Thymus (tissue), 14 donors: ENCODE measurements at places on chromosomes 6 and 20. TPM values are rescaled to one million over a fixed set of nuclear protein-coding genes. Genes with fewer than 3 reads are reported as not detected.

DNA sequence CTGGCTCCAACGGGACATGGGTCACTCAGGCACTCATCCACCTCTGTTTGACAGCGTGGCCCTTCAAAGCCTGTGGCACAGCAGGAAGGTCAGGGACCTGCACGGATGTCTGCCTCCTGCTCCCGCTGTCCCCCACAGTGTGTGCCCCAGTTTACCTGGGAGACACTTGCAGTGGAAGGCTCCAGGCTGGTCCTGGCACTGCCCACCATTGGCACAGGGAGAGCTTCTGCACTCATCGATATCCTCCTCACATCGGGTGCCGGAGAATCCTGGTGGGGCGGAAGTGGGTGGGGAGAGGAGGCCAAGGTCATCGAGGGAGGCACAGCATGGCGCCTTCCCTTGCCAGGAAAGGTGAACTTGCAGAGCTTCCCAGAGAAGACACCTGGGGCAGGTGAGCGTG lies 6.9 kb downstream of the NOTCH4 start:
- no peak for DNase-seq

Gene AKIRIN2
- polyA plus RNA-seq, result 56.6 TPM

DNA sequence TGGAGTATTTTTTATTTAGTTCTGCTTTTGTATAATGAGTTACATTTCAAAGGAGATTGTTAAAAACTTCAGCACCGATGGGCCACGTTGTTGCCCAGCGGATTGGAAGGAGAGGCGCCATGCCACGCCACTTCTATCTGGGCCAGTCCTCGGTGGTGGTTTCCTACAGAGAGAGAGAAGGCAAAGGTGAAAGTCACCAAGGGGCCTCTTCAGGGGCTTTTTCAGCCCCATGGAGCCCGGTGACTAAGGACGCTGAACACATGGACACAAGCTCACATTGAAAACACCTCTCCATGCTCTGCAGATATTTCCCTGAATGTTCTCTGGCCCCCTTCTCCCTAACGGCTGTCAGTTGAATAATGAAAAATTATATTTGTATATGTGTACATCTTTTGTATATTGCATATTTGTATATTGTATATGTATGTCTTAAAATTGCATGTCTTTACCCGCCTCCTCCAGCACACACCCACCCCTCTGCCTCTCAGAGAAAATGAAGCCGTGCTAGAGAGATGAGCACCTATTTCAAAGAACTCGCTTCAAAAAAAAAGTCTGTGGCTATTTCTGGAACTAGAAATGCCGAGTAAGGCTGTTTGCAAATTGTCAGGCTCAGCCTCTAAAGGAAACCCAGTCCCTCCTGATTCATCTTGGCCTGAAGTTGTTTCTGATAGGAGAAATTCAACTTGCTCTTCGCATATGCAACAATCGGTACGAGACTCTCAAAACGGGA lies 91.9 kb upstream of the CDH4 start:
- DNase-seq, result no peak

GRCh38 chr6:130675072-130675471 lies 152.1 kb upstream of the SMLR1 start:
- no peak for DNase-seq

DNA sequence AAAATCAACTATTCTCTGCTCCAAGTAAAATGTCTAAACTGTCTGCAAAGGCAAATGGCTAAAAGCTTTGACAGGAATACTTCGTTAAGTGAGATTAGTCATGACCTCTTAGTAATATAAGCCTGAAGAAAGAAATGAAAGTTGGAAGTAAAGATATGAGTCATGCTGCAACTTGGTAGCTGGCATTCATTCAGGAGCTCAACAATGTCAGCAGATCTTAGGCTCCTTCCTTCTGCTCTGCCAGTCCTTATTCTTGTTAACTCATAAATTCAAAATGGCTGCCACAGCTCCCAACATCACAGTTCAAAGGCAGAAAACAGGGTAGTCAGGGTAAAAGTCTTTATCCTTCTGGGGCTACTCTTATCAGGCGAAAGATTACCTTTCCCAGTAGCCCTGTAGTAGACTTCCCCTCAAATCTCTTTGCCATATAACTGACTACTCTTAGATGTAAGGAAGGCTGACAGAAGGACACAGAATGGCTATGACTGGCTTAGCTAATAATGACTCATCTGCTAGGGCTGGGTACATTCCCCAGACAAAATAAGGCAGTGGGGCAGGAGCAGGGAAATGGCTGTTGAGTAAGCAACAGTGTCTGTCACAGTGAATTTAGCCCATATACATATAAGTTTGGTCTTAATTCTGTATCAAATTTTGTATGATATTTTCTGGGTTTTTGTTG lies 24.4 kb upstream of the C6orf62 start:
- peak; percentile 24 for DNase-seq

GRCh38 chr6:21914121-21914973 lies 320.8 kb downstream of the SOX4 start:
- no peak for DNase-seq

- no peak for DNase-seq
Measured at GRCh38 chr6:20669571-20670314, 135.5 kb downstream of the CDKAL1 start.

Gene CAP2
- polyA plus RNA-seq, result 4.9 TPM

DNA sequence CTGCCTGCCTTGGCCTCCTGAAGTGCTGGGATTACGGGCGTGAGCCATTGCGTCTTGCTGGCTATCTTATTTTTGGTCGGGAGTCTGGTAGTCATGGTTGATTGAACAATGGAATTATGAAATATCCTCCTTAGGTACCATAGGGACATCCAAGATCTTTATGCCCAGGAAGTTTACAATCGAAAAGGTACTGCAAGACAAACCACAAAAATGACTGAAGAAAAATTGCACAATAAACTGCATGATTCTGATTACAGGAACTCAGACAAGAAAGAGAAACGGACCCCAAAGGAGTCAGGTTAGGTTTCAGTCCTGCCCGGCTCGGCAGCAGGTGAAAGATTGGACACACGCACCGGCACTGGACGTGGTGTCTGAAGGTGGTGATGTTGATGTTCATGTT lies 5.3 kb downstream of the SLC26A8 start:
- no peak for DNase-seq
